ENCODE measurements at places on chromosomes 12 and 14.

DNA sequence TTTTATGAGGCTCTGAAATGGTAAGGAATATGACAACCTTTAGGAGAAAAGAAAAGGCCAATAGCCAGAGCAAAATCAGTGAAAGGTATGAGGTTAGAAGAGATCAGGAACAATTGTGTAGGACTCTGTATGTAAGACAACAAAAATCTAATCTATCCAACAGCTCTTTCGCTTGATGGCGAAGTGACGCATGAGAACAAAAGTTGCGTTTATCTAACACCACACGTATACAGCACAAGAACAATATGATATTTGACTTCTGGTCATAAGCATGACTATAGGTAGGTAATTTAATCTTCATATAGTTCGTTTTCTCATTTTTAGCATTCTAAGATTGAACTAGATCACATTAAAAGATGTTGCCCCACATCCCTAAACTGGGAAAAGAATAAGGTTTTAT is 1.5 kb downstream of the CLECL1 start:
- no peak for DNase-seq

- peak; percentile 85 for DNase-seq
These were observed 20.0 kb downstream of the BORCS5 start for GRCh38 chr12:12376646-12377448.

DNA sequence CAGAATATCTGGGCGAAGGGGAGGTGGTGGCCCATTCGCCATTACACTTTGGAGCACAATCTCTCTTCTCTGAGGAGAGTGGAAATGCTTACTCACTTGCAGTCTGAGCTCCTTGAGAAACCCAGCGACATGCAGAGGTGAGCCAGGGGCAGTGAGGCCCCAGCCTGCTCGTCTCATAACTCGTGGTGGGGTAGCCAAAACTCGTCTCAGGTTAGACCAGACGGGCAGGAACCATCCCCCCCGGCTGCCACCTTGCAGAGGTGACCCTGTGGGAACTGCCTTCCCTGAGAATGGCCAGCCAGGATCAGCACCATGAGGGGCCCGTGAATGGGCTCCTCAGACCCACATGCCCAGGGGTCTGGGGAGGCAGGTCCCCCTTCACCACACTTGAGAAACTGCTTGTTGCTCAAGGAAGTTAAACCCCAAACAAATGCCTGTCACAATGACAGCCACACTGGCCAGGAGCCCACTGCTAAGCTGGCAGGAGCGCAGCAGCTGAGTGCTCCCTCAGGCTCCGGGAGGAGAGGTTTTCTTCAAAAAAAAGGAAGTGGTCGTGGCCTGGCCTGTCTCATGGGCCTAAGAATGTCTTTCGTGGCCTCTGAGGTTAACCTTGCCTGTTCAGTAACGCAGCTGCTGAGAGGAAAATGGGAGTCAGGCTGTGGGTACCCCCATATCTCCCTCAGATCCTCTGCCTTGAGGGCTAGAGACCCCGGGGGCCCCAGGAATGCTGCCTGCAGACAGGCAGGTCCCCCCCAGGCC is 9.2 kb upstream of the ALDH2 start:
- peak; percentile 33 for DNase-seq

- DNase-seq: peak; percentile 41
These were observed 32.4 kb downstream of the ABCD2 start for GRCh38 chr12:39587225-39587624.

DNA sequence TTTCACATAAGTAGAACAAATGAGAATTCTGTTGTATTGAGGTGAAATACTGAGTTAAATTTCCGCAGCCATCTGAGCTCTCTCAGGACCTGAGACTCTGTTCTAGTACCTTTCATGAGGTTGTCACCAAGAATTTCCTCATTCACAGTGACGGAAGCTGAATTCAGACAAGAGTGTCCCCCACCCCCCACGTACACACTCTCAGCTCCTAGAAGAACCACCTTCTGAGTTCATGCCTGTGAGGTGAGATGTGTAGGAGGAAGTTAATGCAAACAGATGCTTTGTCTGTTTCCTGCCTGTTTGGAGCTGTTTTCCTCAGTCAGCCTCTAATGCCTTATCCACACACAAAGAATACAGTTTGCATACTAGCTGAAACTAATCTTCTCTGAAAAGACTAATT is 18.2 kb downstream of the BICDL1 start:
- DNase-seq: no peak

GRCh38 chr12:3593906-3594483 is 103.0 kb downstream of the PRMT8 start:
- DNase-seq: no peak

- peak; percentile 66 for DNase-seq
These were observed 7.1 kb downstream of the RNASE7 start for GRCh38 chr14:21049271-21049673.

DNA sequence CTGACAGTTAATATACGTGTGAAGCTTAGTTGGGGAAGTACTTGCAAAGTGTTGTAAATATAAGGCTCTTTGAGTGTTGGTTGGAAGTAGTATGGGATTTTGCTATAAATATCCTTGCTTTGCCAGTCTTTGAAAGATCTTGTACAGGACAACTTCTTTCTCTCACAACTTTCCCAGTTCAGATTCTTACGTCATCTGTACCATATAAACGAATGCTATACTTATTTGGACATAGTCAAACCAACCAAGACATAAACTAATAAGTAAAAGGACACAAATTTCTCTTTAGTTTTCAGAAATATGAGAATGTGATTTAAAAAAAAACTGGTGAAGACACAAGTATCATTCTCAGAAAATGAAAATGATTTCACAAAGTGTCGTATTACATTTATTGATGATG is 153.1 kb upstream of the NPAS3 start:
- no peak for DNase-seq

DNA sequence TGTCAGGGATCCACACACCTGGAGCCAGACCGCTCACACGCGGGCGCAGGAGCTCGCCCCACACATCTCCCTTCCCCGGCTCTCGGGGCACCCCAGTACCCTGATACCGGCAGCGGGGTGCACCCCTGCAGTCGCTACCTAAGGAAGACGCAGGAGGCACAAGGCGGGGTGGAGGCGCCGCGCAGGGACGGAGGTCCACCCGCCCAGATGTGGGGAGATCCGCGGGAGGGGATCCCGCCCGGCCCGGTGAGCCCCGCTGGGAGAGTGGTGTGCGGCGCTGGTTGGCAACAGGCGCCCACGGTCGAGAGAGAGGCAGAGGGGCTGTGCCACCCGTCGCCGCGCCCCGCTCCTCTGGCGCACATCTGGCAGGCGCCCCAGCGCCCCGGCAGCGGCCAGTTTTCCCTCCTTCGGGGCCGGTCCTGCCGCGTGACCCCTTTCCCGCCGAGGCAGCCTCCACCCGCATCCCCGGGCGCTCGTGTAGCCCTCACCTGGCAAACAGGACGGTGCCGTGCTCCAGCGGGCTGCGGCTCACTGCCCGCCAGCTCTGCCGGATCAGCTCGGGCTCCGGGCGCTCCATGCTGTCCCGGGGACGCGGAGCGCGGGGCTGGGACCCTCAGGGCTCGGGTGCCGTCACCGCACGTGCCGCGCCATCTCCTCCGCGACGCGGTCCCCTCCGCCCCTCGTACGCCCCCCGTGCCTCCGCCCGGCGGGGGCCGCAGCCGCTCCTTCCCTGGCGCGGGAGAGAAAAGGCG is 469 bp downstream of the NGB start:
- no peak for DNase-seq

DNA sequence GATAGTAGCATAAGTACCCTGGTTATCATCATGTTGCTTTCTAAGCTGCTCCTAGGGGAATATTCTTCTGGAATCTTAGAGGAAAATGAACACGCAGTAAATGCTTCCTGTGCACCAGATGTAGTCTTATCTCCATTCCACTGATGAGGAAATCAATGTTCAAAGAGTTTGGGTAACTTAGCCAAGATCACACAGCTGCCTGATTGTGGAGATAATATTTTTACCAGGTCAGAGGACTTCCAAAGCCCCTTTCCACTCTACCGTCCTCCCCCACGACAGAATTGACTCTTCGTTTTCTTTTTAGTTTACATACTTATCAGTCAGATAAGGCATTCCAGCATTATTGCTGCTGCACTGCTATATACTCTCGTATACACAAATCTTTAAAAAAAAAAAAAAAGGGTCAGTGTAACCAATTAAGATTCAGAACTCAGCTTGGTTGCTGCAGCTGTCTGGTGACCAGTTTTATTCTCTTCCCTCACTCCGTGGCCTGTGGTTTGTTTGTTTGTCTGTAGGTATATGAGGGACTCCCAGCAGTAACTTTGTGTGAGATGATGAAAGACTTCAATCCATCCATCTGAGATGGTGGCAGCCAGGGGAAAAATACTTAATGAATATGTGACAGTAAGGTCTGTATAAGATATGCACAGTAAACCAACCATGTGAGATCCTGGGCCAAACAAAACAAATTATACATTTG is 110.5 kb downstream of the TGFB3 start:
- DNase-seq: no peak

DNA sequence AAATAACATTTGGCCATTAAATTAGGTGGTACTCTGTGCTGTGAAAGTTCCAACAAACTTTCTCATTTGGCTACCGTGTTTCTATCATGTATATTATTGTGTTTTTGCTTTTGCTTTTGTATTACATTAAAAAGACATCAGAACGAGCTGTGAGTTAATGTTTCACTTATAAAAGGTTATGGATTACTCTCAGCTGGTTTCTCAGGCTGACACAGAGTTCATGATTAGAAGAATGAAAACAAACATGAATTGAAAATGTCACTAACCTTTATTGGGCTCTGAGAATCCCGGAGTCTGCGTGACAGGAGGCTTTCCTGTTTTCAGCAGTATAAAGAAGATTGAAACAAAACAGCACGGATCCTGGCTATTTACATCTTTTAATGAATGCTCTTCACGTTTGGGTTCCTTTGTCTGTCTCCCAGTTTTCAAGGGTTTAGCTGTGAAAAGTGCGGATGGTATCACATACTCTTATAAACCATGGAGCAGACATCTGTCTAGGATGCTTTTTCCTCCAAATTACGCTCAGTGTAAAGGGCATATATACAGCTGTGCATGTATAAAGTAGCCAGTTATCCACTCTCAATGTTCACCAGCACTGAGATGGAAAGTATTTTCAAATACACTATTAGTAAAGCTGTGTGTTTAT is 153.6 kb downstream of the PTCSC3 start:
- DNase-seq: no peak

DNA sequence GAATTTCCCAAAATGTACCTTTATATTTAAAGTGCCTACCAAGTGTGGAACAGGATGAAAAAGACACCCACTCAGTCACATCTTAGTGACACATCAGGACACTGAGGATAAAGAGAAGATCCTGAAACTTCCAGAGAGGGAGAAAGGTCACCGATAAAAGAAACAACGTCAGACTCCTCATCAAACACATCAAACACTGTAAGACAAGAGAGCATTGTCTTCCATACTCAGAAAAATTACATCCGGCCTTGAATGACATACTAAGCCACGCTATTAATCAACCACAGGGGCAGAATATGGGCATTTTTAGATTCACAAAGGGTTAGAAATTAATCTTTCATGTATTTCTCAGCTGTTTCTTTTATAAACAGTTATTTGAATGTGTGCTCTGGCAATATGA is 490.3 kb downstream of the APAF1 start:
- DNase-seq: no peak

- DNase-seq: no peak
These were observed 312.4 kb downstream of the TMEM121 start for GRCh38 chr14:105838591-105839424.

Measured in fibroblast of mammary gland (primary cell).